ENCODE measurements at places on chromosomes 13 and 19.

GRCh38 chr19:39792999-39793546, 14.4 kb downstream of the LEUTX start:
- peak; percentile 94 for DNase-seq

DNA sequence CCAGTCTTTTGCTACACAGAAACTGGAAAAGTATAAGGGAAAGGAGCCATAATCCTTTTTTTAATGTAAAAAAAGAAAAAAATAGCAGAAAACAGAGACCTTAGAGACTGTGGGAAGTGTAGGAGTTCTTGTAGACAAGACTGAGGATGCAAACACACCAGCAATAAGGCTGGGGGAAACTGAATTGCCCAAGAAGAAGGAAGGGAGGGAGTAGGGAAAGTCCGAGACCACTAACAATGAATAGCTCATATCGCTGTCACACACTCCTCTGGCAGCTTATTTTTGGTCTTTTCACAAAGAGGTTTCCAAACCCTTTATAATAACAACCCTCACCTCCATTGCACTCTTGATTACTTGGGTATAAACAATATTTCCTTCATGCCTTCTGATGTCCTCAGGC, 952.0 kb downstream of the SLITRK5 start:
- DNase-seq, result no peak

GRCh38 chr19:50891253-50891625, 18.0 kb downstream of the KLK2 start:
- no peak for DNase-seq

GRCh38 chr19:51371186-51371690, 1.2 kb downstream of the NKG7 start:
- DNase-seq, result no peak

- DNase-seq, result peak; percentile 18
These were observed 155.5 kb downstream of the TNFSF13B start for GRCh38 chr13:108425056-108425455.

- DNase-seq, result no peak
These were observed 29.4 kb downstream of the CCNE1 start for GRCh38 chr19:29841209-29841558.

Data from eye (tissue), 1 donor.